CD4-positive, alpha-beta memory T cell (primary cell): ENCODE measurements at places on chromosomes 4 and X. TPM values are rescaled to one million over a fixed set of nuclear protein-coding genes. Genes with fewer than 3 reads are reported as not detected.
A peak's percentile ranks its signal among the peaks of the same experiment; 100 is the strongest.

DNA sequence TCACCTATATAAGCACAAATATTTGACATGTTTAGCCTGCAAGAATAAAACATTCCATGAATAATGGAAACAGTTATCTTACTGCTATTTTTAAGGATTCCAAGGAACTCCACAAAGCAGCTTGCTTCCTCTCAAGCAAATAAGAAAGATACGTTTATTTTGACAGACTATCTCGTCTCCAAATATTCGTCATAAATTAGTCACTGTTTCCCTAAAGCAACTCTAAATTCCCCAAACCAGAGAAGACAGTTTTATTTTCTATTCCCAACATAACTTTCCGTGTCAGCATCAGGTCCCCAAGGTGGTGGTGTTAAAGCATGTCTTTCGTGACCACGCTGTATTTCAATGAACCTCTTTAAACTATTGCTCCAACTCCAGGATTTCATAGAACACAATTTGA is 24.3 kb upstream of the DKK2 start:
- DNase-seq, result no peak

DNA sequence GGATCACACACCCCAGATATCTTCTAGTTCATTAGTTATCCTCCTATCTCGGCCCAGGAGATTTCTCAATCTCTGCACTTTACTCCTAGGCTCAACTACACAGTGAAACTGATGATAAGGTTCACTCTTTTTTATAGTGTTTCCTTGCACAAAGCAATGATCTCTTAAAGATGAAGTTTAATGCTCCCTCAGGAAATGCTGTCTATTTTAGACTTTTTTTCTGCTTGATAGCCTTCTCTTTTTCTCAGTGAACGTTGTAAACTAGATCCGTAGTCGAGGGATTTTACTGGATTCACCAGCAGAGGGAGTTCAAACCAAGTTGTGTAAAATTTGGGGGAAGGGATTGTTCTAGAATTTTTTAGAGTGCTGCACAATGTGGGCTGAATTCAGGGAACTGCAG is 269.6 kb downstream of the GBA3 start:
- DNase-seq, result no peak

GRCh38 chr4:24244663-24245490 is 339.5 kb downstream of the DHX15 start:
- DNase-seq, result no peak

- no peak for DNase-seq
Observed at GRCh38 chr4:15989424-15989823, 26.4 kb upstream of the FGFBP2 start.

GRCh38 chrX:133549295-133549933 is 134.1 kb upstream of the GPC4 start:
- no peak for DNase-seq

- DNase-seq, result no peak
Observed at GRCh38 chrX:12139934-12140611, 1.8 kb downstream of the FRMPD4 start.

DNA sequence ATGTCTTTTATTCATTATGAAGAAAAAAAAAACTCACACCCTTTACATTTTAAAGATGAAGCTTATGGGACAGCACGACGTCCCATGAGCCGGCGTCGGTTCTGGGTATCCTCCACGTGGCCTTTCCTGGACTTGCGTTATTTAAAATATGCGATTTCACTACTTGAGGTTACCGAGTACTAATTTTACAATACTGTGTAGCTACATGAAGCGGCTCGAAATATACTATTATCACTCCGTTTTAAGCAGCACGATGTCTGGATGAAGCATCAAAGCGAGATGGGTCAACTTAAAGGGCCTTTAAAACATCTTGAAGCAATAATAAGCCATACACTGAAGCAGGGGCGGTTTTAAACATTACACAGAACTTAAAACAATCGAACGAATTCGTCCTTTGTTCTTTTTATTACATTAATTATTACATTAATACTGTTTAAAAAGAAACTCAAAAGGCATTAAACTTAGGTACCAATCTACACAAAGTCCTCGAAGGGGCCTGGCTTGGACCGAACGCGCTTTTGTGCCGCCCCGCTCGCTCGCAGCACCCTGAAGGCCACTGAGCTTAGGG is 1.4 kb upstream of the KLF3 start:
- no peak for DNase-seq

DNA sequence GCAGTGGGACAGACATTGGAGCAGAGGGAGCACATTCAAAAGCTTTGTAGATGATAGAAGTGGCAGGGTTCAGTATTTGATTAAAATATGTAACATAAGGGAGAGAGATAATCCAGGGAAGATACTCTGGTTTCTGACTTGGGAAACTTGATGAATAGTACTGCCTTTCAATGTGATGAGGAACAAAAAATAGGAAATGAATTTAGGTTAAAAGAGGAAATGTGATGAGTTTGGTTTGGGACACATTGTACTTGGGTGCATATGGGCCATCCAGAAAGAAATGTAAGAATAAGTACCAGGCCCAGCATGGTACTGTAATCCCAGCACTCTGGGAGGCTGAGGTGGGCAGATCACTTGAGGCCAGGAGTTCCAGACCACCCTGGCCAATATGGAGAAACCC is 20.9 kb upstream of the NDNF start:
- DNase-seq, result no peak

Gene ASB12
- not detected for total RNA-seq

DNA sequence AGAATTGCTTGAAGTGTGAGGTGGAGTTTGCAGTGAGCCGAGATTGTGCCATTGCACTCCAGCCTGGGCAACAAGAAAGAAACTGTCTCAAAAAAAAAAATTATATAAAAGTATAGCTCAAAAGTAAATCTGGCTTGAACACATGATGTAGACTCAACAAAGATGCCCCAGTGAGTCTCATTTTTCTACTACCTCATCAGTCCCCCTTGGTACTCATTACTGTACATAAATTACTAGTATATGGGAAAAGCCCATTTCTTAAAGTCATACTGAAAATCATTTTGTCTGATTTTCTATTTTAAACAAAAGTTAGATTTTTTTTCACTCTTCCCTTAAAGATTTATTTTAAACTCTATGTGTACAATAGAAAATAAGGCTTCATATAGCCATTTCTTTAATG is 39.2 kb downstream of the FAM241A start:
- no peak for DNase-seq

GRCh38 chr4:13988353-13989305 is 361.1 kb upstream of the BOD1L1 start:
- no peak for DNase-seq

DNA sequence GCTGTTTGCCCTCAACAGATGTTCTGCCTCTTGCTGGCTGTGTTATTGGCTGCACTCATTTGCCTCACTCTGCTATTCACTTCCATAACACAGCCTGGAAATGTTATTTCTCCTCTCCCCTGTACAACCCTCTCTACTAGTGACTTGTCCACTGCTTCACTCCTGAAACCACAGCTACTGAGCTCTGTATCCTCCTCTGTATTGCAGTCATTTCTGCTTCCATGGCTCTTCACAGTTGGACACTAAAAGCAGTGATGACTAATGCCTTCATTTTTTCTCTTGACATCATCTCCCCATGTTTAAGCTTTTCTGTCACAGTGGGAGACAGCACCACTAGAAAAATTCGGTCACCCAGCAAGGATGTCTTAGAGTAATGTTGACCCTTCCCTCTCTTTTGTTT is 123.0 kb upstream of the PPP1R2C start:
- no peak for DNase-seq

Gene CXCL3
- total RNA-seq, result not detected

DNA sequence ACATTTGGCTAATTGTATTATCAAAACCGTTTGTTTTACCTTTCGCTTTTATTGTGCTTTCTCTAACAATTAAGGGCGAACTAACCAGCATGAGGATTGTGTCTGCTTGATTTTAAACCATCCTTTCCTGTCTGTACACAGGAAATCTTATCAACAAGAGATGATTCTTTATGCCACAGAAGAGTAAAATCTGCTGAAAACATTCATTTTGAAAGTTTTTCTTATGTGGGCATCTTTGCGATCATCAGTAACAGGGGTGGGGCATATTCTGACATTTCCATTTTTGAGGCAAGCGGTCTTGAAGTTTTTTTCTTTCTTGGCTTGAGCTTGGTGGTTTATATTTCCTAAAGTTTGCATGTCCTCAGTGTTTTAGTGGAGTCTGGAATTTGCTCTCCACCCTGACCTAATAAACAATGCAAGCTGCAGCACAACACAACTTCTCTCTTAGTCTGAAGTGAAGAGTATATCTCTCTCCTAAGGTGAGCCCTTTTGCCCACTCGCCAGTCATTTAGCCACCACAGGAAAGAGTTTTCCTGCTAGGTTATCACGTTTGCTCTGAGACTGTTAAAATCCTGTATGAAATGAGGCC is 26.6 kb downstream of the NFKB1 start:
- peak; percentile 42 for DNase-seq

- DNase-seq, result no peak
Observed at GRCh38 chrX:14029039-14029424, 660 bp downstream of the GEMIN8 start.

DNA sequence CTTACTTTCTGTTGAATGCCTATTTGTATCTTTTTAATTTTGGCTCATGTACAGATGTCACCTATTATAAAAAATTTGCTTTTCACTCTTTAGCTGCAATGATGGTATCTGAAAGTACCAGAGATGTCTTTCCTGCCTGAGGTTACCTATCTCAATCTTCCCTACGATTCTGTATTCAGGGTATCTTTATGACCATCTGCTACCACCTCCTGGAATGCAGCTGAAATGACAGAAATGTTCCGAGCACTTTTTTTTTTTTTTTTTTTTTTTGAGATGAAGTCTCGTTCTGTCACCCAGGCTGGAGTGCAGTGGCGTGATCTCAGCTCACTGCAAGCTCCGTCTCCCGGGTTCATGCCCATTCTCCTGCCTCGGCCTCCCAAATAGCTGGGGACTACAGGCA is 136.4 kb downstream of the REPS2 start:
- DNase-seq, result no peak

GRCh38 chr4:103567591-103567990 is 152.2 kb downstream of the TACR3 start:
- no peak for DNase-seq

Gene SPANXB1
- not detected for total RNA-seq

Gene UGT2A3
- not detected for total RNA-seq

DNA sequence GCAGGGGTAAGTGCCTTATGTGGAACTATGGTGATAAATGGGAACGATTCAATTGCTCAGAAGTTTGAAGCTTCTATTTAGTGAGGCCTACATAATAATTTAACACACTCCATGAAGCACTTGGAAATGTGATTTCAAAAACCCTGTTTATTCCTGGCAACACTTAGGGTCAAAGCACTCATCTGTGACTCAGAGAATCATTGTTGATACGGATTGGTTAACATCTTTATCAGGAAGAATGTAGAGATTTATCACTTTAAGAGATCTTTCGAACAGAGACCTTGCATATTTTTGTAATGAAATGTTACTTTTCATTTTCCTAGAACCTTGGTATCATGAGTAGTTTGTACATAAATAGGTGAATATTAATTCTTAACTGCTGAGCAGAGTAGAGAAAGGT is 269.1 kb upstream of the SLIT2 start:
- no peak for DNase-seq

- DNase-seq, result no peak
Observed at GRCh38 chr4:77758804-77759203, 60.4 kb downstream of the CNOT6L start.

- DNase-seq, result no peak
Observed at GRCh38 chr4:25760518-25761157, 102.2 kb downstream of the SEL1L3 start.

DNA sequence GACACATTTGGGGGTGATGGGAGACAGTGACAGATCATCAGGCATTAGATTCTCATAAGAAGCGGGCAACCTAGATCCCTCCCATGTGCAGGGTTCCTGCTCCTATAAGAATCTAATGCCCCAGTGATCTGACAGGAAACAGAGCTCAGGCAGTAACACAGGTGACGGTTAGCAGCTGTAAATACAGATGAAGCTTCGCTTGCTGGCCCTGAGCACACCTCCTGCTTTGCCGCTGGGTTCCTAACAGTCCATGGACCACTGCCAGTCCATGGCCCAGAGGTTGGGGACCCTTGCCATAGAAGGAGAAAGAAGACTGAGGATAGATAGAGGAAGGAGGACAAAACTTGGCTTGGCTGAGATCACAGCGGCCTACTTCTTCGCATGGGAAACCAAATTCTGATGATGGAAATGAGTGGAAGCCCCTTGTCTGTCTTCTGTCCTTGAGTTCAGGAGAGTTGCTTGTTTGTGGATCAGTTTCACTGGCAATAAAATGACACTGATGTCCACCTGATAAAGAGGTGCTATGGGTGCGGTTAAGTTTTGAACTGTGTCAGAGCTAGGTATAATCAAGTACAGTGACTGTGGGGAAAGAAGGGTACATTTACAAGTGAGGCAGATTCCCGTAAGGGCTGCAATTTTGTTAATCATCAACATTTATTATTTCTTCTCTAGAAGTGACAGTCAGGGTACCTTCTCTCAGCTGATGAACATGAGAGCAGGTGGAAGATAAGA is 1.7 kb upstream of the TIFA start:
- DNase-seq, result peak; percentile 41

Gene USP51
- 2.7 TPM for total RNA-seq

DNA sequence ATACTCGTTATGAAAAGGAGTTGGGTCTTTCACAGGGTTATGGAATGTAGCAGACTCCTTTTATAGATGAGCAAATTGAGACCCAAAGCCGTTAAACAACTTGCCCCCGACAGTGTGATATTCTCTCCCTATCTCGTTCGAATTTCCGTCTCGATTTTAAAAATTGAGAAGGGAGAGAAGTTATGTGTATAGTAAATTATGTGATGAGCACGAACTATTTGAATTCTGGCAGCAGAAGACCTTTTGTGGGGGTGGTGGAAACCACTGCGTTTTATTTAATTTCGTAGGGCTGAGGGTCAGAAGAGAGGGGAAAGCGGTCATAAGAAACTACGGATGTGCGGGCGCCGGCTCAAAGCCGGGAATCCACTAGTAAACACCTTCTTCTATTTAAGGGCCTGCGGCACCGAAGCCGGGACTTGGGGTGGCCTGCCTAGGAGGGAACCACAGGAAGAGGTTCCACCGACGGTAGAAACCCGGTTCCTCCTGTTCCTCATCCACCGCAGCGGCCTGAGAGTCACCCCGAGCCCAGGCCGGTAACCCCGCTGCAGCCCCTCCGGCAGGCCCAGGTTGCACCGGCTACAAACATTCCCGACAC is 1.5 kb upstream of the DDX3X start:
- DNase-seq, result no peak

- no peak for DNase-seq
Observed at GRCh38 chrX:82756272-82756671, 751.8 kb upstream of the POU3F4 start.

GRCh38 chr4:152529880-152530279 is 6.0 kb downstream of the FBXW7 start:
- no peak for DNase-seq

DNA sequence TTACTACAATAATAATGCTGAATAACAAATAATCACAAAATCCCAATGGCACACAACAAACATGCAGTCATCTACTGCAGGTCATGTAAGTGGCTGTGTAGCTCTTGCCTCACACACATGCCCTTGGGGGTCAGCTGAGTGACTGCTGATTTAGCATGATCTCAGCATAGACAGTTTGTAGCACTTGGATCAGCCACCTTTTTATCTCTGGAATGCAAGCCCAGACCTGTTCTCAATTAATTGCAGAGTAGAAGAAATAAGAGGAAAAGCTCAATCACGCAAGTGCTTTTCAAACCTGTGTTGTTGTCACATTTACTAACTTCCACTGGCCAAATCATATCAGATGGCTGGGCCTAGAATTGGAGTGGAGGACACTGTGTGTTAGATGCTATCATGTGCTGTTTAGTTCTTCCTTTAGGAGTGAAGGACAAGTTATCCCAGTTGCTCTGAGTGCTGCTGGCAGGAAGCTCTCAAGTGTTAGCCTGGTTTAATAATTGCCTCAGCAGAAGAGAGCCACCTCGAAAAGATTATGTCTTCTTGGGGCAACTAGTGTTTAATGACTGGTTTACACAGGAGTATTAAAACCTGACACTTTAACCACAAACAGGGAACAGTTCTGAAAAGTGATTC is 128.3 kb upstream of the EPHA5 start:
- DNase-seq, result no peak
